A549 treated with Hydrocortisone at 1 μM for 4 hours (cell line): ENCODE measurements at places on chromosomes 1 and 21. TPM values are rescaled to one million over a fixed set of nuclear protein-coding genes. Genes with fewer than 3 reads are reported as not detected.

Gene GRIK1
- not detected in 5 replicates for total RNA-seq

Gene PRAMEF20
- not detected in 5 replicates for total RNA-seq

Gene INKA2
- 1.8 to 2.8 TPM (median 2.0 TPM) in 5 replicates for total RNA-seq

Gene CCDC30
- 0.53 to 1.2 TPM (median 0.76 TPM) in 5 replicates for total RNA-seq

Gene NLRP3
- 0.08 TPM in 1 of 5 replicates, not detected in the others for total RNA-seq

Gene FAM72D
- total RNA-seq = 4.7 to 7.7 TPM (median 5.8 TPM) in 5 replicates

Gene ALX3
- total RNA-seq = not detected in 5 replicates

Gene VCAM1
- total RNA-seq = 0.02 to 0.06 TPM (median 0.05 TPM) in 4 of 5 replicates, not detected in the other

Gene CDCA8
- 47.0 to 53.1 TPM (median 48.4 TPM) in 5 replicates for total RNA-seq

Gene KCNE2
- total RNA-seq = not detected in 5 replicates

Gene OR10K2
- total RNA-seq = not detected in 5 replicates

Gene ST6GALNAC5
- 0.14 to 0.22 TPM (median 0.14 TPM) in 3 of 5 replicates, not detected in the others for total RNA-seq

Gene EDARADD
- total RNA-seq = 2.9 to 3.6 TPM (median 3.2 TPM) in 5 replicates

Gene UQCRH
- total RNA-seq = 391 to 458 TPM (median 415 TPM) in 5 replicates

Gene PIK3C2B
- 5.6 to 8.6 TPM (median 6.9 TPM) in 5 replicates for total RNA-seq

Gene IL10
- total RNA-seq = not detected in 5 replicates

Gene GPX7
- not detected in 5 replicates for total RNA-seq

Gene WNT3A
- 0.02 to 0.05 TPM (median 0.03 TPM) in 3 of 5 replicates, not detected in the others for total RNA-seq

Gene CC2D1B
- 18.5 to 23.6 TPM (median 20.1 TPM) in 5 replicates for total RNA-seq

Gene KPRP
- total RNA-seq = not detected in 5 replicates

Gene RIPK4
- 15.3 to 21.2 TPM (median 20.5 TPM) in 5 replicates for total RNA-seq

Gene S100A1
- 0.61 to 1.1 TPM (median 0.83 TPM) in 5 replicates for total RNA-seq

Gene NUF2
- 23.1 to 31.5 TPM (median 26.3 TPM) in 5 replicates for total RNA-seq

Gene BMP8B
- total RNA-seq = 3.8 to 5.5 TPM (median 5.0 TPM) in 5 replicates

Gene MTR
- 4.4 to 8.8 TPM (median 6.6 TPM) in 5 replicates for total RNA-seq

Gene STK40
- 9.3 to 11.5 TPM (median 10.5 TPM) in 5 replicates for total RNA-seq

Gene ACTL8
- total RNA-seq = 1.3 to 1.8 TPM (median 1.5 TPM) in 5 replicates

Gene CDC20
- total RNA-seq = 182 to 204 TPM (median 198 TPM) in 5 replicates

Gene TRNP1
- total RNA-seq = 200 to 287 TPM (median 278 TPM) in 5 replicates

Gene TBX19
- total RNA-seq = 0.60 to 0.79 TPM (median 0.75 TPM) in 5 replicates

Gene UBE2U
- total RNA-seq = not detected in 5 replicates

Gene PODN
- total RNA-seq = 0.05 TPM in 1 of 5 replicates, not detected in the others

Gene ZFP69B
- total RNA-seq = 1.2 to 2.4 TPM (median 1.8 TPM) in 5 replicates

Gene ZSCAN20
- total RNA-seq = 1.4 to 2.9 TPM (median 1.9 TPM) in 5 replicates

Gene WDR64
- total RNA-seq = 0.08 TPM in 1 of 5 replicates, not detected in the others

Gene SPRR4
- total RNA-seq = not detected in 5 replicates

Gene OR2L2
- total RNA-seq = not detected in 5 replicates

Gene ACOT11
- 2.0 to 2.4 TPM (median 2.1 TPM) in 5 replicates for total RNA-seq

Gene GJA5
- total RNA-seq = not detected in 5 replicates

Gene LCE6A
- total RNA-seq = not detected in 5 replicates

Gene TADA1
- total RNA-seq = 10.3 to 16.0 TPM (median 12.7 TPM) in 5 replicates

Gene C8B
- not detected in 5 replicates for total RNA-seq

Gene ZMYND12
- 0.21 to 0.46 TPM (median 0.40 TPM) in 5 replicates for total RNA-seq

Gene AIRE
- total RNA-seq = not detected in 5 replicates

Gene KPNA6
- 13.9 to 20.7 TPM (median 14.9 TPM) in 5 replicates for total RNA-seq

Gene KCNN3
- total RNA-seq = 0.01 to 0.03 TPM (median 0.02 TPM) in 4 of 5 replicates, not detected in the other

Gene EXTL1
- 0.02 TPM in 1 of 5 replicates, not detected in the others for total RNA-seq

Gene NOTCH2
- total RNA-seq = 23.9 to 46.2 TPM (median 36.6 TPM) in 5 replicates

Gene HSD3B1
- not detected in 5 replicates for total RNA-seq

Gene GNPAT
- total RNA-seq = 35.6 to 41.2 TPM (median 37.0 TPM) in 5 replicates

Gene DNAJC28
- 0.16 to 0.48 TPM (median 0.38 TPM) in 5 replicates for total RNA-seq
